Hypothalamus (tissue), 51 donors: ENCODE measurements at places on chromosomes 16 and 17.

GRCh38 chr17:77423589-77424451, 283.1 kb downstream of the SEC14L1 start:
- peak; percentile 61 for DNase-seq

GRCh38 chr17:45383003-45383402, 49.7 kb downstream of the ARHGAP27 start:
- DNase-seq: no peak

- no peak for DNase-seq
These were observed 15.9 kb upstream of the CBX2 start for GRCh38 chr17:79761894-79762589.

DNA sequence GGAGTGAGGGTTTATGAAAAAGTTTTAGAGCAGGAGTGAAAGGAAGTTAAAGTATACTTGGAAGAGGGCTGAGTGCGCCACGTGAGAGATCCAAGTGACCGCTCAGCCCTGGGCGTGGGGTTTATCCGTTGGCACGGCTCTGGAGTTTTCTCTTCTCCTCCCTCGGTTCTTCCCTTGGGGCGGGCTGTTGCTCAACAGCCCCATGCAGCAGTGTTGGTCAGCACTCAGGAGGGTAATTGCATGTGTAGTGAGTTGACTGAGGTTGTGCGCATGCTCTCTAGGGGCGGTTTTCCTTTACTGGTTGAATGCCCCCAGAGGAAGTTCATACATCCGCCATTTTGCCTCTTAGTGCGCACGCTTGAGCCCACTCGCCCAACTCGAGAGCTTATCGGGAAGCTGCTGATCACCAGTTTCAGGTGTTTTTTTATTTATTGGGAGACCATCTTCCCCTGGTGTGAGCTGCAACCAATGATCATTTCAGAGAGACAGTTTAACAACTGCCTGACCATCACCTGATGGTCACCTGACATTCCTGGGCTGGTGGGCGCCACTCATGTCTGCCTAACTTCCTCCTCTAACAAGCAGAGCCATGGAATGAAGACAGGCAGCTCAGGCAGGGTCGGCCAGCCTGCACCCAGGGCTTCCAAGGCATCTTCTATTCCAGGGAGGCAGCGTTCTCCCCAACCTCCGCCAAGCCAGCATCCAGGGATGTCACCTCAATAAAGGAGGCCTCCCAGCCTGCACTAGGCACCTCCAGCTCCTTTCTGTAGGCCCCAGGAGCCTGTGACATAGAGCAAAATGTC, 41.3 kb upstream of the DNAH17 start:
- DNase-seq: no peak

GRCh38 chr17:233473-233941, 52.1 kb upstream of the DOC2B start:
- no peak for DNase-seq

DNA sequence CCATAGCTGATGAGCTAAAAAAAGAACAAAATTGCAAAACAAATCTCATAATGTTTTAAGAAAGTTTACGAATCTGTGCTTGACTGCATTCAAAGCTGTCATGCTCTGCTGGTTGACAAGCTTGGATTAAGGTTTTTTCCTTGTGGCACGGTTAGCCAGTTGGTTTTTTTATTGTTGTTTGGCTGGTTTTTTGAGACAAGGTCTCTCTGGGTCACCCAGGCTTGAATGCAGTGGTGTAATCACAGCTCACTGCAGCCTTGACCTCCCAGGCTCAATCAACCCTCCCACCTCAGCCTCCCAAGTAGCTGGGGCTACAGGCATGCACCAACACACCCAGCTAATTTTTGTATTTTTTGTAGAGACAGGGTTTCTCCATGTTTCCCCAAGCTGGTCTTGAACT, 45.7 kb downstream of the PHKB start:
- no peak for DNase-seq

- DNase-seq: peak; percentile 7
These were observed 11.1 kb downstream of the TNS4 start for GRCh38 chr17:40490289-40490853.

- DNase-seq: no peak
These were observed 13.0 kb upstream of the RBL2 start for GRCh38 chr16:53421248-53421647.

- no peak for DNase-seq
These were observed 90.1 kb downstream of the TMEM132E start for GRCh38 chr17:34669511-34669910.

DNA sequence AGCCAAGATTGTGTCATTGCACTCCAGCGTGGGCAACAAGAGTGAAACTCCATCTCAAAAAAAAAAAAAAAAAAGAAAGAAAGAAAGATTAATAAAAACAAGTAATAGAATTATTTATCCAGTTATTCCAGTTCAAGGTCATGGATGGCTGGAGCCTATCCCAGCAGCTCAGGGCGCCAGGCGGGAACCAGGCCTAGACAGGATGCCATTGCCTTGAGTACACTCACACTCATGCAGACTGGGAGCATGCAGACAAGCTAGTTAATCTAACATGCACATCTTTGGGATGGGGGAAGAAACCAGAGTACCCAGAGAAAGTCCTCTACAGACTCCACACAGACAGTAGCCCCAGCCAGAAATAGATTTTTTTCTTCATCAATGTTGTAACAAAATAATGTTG, 17.9 kb downstream of the PDP2 start:
- no peak for DNase-seq

- peak; percentile 71 for DNase-seq
These were observed 109.9 kb downstream of the GNAO1 start for GRCh38 chr16:56300891-56301850.

DNA sequence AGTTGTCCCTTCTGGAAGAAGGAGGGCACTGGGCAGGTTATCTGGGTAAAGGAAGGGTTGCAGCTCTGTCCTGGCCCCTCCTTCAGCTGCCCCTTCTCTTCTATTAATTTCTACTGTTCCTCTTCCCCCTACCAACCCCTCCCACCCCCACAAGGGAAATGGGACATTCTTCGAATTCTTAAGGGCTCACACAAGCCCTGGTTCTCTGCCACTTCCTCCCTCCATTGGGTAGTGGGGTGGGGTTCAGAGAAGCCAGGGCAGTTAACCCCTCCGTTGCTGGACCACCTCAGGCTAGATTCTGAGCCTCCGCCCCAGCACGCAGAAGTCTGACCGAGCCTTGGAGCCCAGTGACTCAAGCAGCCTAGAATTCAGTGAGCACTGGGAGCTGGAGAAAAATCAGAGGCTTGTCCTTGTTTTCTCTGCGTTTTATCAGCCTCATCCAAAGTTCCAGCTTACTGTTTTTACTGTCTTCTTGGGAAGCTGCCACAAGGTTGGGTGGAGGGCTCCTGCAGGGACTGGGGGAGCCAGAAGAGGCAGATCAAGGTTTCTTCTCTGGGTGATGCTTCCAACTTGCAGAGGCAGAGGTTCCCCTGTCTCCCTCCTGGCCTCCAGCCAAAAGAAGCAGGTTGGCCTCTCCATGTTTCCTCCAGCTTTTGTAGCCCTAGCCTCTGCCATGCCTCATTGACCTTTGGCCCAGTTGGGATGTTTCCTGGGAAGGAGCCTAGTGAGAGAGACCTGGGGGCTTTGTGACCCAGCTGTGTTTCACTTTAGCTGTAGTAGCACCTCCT, 10.2 kb downstream of the LASP1 start:
- no peak for DNase-seq

GRCh38 chr17:75348386-75349012, 57.0 kb downstream of the GRB2 start:
- DNase-seq: no peak

DNA sequence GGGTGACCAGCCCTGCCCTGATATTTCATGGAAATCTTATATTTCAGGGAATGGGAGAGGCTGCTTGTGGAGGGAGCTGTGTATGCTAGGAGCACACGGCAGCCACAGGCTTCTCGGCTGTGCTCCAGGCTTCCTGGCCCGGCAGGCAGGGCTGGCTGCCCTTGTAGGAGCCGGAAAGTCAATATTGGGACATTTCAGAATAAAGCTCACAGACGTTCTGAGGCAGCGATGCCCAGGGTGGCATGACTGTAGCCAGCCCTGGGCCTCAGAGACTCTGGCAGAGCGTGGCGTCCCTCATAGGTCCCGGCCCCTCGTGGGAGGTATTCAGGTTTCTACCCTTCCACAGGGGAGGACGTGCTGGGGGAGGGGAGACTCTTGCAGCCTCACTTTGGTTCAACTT, 65.7 kb downstream of the BANP start:
- DNase-seq: no peak

DNA sequence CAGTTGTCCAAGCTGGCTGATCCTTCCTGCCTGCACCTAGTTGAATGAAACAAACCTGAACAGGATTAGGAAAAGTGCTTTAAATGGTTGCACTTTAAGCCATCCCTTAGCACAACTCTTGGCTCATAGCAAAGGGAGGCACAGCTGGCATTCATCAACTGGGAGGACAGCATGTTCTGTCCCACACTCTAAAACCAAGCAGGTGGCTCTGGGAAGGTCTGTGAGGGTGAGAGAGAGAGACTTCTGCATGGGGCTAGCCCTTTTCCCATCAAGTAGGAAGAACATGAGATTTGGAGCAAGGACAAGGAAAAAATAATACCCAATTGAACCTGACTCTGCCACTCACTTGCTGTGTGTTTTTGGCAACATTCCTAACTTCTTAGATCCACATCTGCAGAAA, 140.9 kb upstream of the CCL2 start:
- DNase-seq: no peak

GRCh38 chr17:54530398-54530797, 370.3 kb upstream of the TOM1L1 start:
- no peak for DNase-seq

DNA sequence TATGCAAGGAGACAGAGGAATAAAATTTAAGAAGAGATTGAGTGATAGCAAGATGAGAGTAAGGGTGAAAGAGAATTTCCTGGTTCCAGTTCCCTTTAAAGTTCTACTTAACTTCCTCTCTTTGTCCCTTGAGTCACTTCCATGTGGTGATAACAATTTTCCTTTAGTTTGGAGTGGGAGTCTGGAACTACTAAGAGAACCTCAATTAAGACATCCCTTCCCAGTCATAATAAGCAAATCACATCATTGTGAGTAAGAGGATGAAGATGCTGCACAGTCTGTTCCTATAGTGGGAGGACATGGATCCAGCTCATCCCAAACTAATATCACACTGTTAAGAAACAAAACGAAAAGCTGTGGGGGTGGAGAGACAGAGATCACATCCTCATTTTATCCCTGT, 24.4 kb downstream of the TBX21 start:
- no peak for DNase-seq

GRCh38 chr17:52147872-52148271, 10.6 kb downstream of the CA10 start:
- DNase-seq: no peak

DNA sequence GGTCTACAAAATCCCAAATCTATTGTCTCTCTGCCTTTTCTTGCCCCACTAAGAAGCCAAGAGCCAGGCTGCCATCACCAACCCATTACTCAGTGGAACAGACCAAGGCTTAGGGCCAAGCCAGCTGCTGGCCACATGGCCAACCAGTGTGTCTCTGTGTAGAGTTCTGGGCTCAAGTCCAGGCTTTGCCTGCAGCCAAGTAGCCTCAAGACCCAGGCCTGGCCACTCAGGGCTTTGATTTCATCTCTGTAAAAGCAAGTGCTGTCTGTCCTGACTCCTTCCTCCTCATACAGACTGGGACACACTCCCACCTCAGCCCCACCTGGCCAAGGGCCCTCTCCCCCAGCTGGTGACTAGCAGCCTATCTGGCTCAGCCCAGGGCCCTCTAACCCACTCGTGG, 14.6 kb downstream of the SREBF1 start:
- DNase-seq: peak; percentile 72

- no peak for DNase-seq
These were observed 41.0 kb downstream of the TADA2A start for GRCh38 chr17:37447641-37448040.

DNA sequence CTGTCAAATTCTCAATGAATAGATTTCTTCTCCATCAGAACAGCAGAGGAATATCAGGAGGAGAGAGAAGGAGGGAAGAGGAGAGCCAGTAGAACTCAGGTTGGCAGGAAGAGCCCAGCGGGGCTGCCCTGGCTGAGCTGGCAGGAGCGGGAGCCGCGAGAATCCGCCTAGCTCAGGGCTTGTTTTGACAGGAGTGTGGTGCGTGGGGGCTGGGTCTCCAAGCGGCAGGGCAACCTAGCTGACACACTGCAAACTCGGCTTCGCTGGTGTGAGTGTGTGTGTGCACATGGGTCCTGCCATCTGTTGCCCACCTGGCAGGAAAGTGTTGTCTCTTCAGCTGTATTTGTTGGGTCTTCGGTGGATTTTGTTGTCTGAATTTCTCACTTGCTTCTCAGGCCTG, 27.9 kb upstream of the BCAR1 start:
- DNase-seq: no peak

GRCh38 chr17:53032861-53033271, 789.9 kb upstream of the KIF2B start:
- no peak for DNase-seq

DNA sequence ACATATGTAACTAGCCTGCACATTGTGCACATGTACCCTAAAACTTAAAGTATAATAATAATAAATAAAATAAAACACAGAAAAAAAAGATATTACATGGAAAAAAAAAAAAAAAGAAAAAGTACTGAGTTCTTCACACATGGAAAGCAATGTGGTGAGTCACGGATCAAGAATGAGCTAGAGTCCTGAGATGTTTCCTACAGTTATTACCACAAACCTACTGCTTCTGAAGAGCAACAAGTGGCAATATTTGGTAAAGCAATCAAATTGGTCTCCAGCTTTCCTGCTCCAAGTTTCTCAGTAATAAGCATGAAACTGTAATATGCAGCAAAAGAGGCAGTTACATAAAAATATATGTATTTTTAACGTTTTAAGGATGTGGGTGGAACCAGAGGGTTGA, 223.3 kb upstream of the SALL1 start:
- no peak for DNase-seq

GRCh38 chr17:246851-247421, 65.5 kb upstream of the DOC2B start:
- DNase-seq: no peak

DNA sequence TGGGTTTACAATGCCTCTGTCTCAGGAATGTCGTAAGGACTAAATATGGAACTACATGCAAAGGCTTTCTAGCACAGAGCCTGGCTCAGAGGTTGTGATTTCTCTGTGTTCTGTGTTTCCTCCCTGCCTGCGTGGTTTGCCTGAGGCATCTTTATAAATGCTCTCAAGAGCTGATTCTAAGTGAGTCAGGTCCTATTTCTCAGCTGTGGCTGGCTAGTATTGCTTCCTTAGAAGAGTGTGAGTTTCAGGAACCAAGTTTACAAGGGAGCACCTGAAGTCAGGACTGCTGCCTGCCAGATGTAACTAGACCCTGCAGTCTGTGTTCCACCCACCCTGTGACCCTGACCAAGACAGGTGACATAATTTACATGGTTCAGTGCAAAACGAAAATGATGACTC, 8.0 kb upstream of the CCL1 start:
- DNase-seq: no peak

- DNase-seq: no peak
These were observed 39.6 kb upstream of the MEOX1 start for GRCh38 chr17:43701318-43701743.
